ENCODE measurements at places on chromosomes 6 and 20.

- no peak for DNase-seq
Observed at GRCh38 chr6:148999501-148999900, 252.7 kb downstream of the UST start.

GRCh38 chr6:163730246-163731210, 316.0 kb downstream of the QKI start:
- DNase-seq = no peak

DNA sequence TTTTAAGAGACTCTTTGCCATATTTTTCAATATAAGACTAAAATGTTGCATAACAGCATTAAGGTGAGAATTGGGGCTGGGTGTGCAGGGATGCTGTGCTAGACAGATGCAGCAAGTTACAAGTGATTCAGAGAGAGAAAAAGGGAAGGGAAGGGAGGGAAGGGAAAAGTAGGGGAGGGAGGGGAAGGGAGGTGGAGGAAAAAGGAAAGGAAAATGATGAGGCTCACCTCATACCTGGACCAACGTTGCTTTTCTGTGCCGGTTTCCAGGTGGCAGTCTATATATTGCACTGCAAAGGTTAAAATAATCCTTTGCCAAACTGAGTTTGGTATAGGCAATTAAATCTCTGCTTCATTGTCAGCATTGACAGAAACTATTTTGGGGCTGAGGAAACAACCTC, 155.4 kb upstream of the LAMA2 start:
- no peak for DNase-seq

DNA sequence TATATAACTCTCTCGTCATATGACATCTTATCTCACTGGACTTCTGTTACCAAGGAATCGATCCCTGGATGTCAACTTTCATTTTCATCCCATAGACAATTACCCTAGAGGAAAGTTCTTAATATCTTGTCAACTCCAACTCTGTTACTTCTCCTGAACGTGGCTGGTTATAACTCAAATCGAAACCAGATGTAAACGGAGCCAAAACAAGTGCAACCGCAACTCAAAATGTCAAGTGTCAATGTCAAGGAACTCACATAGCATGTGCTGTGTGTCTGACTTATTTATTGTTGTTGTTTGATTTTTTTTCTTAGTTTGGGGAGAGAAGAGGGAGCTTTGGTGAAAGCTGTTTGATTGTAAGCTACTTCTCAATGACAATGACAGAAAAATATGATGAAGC, 108.6 kb downstream of the VIP start:
- no peak for DNase-seq

- no peak for DNase-seq
Observed at GRCh38 chr6:16081326-16081725, 47.6 kb upstream of the MYLIP start.

- DNase-seq = no peak
Observed at GRCh38 chr6:136252441-136252840, 2.3 kb upstream of the MTFR2 start.

GRCh38 chr6:166664135-166664534, 37.1 kb upstream of the RPS6KA2 start:
- DNase-seq = no peak

DNA sequence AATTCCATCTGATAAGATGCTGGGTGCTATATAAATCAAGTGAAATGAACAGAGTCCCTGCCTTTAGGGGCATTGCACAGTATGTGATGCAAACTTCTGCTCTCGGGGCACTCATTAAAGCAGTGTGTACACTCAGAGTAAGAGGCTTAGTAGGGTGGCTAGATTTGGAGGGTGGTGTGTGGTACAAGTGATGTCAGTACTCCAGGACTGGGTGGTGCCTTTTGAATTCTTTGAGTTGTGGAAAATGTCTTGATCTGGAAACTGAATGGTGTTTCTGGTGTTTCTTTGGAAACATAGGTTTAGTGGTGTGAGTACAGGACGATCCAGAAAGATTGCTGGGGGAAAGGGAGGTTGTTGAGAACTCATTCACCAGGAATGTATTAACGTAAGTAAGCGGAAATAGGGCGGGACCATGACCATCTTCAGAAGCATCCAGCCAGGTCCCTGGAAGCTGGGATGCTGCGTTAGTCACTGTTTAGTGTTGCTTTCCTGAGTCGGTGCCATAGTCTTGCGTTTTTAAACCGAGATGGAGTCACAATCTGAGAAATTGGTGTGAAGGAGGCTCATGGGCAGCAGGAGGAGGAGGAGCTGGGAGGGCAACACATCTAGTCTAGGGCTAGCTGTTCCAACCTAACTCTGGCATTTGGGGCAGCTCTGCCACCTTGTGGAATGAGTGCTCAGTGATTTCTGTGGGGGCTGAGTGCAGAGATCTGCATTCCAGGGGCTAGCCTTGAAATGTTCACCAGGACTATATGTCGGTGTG, 70.3 kb downstream of the SCAND1 start:
- peak; percentile 47 for DNase-seq

DNA sequence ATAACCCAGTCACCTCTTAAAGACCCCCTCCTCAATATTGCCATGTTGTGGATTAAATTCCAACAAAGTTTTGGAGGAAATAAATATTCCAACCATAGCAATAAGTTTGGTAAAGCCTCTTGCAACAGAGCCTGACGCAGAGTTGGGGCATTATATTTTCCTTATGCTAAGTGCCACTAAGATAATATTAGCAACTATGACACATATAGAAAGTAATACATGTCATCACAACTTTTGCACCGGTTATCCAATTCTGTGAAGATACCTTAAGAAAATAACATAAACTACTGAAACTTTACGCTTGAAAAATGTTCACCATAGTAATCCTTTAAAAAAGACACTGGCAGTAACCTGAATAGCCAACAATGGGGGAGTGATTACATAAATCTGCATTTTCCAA, 52.2 kb upstream of the TRERF1 start:
- DNase-seq = no peak

DNA sequence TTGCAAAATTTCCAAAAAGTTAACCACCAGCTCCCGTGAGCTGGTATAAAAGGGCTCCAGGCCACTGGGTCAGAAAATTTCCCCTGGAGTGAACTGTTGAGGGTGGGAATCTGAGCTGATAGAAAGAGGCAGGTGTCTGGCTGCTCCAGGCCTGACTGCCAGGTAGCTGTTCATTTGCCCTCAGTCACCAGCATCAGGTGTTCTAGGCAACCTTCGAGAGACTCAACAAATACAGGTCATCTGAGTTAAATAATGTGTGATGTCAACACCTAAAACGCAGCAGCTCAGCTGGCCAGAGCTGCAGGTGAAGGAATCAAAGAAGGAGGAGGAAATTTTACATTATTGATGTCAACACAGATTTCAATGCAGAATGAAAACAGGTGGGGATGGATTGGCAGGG, 46.7 kb downstream of the KCNK5 start:
- no peak for DNase-seq

- DNase-seq = no peak
Observed at GRCh38 chr6:44696099-44696498, 308.6 kb downstream of the CDC5L start.

- no peak for DNase-seq
Observed at GRCh38 chr6:47111685-47112084, 69.6 kb upstream of the ADGRF1 start.

DNA sequence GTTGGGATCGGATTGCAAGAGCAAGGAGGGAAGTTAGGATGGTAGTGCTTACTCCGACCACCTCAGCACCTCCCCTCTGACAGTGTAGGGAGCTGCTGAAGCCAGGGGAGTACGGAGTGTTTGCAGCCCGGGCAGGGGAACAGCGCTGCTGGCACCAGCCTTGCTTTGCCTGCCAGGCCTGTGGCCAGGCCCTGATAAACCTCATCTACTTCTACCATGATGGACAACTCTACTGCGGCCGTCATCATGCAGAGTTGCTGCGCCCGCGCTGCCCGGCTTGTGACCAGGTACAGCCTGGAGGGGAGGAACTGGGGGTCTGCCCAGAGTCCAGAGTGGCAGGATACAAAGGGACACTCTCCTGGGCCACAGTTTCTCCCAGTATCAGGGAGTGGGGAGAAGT, 2.2 kb upstream of the TOMM6 start:
- no peak for DNase-seq

- DNase-seq = no peak
Observed at GRCh38 chr20:20225325-20226043, 142.4 kb upstream of the INSM1 start.

- no peak for DNase-seq
Observed at GRCh38 chr20:62365814-62366369, 1.2 kb downstream of the LAMA5 start.

- no peak for DNase-seq
Observed at GRCh38 chr6:52352239-52353018, 9.5 kb upstream of the PAQR8 start.

- no peak for DNase-seq
Observed at GRCh38 chr6:154606457-154606856, 96.0 kb upstream of the CNKSR3 start.

DNA sequence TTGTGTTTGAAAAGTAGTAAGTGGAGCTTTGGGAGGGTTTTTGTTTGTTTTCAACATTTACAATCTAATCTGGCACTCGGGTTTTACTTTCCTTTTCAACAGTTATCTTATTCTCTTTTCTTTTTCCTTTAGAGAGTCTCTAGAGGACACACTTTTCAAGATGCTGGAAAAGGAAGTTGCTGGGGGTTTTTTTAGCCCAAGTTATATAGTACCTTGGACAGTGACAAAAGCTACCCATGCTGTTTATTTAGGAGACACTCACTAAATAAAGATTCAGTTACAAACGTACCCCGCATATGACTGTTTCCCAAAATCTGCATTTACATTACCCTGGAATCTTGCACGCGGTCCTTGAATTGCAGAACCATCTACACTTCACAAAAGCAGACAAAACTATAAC, 78.8 kb downstream of the MAP7 start:
- no peak for DNase-seq

DNA sequence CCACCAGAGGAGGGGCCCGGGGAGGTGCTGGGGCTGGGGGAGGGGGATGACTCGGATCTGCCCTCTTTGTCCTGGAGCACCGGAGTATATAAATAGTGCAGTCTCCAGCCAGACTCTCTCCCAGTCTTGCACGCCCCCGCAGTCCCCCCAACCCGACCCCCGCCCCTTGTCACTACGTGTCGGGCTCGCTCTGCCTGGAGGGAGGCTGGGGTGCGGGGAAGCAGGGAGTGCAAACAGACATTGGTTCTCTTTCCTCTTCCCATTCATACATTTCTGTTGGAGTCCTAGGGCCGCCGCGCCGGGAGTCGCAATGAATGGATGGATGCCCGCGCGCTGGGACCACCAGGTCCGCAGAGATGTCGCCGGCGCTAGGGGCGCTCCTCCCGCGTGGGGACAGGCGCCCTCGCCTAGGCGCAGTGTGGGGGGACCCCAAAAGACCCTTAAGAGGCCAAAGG, 179.3 kb downstream of the TBXT start:
- DNase-seq = no peak

DNA sequence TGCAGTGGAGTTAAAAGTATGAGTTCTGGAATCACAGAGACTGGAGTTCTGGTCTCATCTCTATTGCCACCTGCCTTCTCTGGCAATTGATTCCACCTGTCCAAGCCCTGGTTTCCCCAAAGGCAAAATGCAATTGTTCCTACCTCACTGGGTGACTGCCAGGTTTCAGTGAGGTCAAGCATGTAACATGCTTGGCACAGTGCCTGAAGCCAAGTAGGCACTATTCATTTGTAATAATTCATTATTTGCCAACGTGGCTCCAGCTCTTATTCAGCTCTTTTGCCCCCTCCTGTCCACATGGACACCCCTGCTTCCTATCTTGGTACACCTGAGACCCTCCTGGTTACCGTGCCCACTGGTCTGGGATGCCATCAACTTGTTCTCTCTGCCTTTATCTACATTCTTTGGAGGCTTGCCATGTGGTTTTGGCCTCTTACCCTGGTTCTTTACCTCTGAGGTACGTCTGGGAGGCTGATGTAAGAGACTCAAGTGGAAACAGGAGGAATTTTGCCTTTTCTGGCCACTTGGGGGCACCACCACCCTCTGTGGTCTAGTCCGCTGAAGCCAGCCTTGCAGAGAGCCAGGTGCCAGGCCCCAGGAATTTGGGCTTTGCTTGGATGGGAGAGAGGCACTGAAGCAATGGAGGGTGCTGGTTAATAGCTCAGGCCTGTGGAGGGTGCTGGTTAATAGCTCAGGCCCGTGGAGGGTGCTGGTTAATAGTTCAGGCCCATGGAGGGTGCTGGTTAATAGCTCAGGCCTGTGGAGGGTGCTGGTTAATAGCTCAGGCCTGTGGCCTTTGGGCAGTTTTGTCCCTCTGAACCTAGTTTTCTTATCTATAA, 1.7 kb downstream of the KCNK15 start:
- no peak for DNase-seq

GRCh38 chr6:26142026-26142425, 54.8 kb downstream of the HFE start:
- DNase-seq = no peak

DNA sequence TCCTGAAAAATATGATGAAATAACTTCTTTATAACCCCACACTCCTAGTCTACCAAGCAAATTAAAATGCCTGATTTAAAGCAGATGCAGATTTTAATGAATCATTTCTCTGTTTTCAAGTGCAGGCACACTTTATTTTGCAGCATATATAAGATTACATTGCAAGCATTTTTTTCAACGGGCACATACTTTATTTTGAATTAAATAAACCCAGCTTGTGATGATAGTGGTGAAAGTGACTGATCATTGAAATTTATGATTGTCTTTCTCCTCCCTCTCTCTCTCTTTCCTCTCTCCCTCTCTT, 12.2 kb upstream of the MOXD1 start:
- no peak for DNase-seq

- no peak for DNase-seq
Observed at GRCh38 chr20:39623584-39624234, 661.6 kb downstream of the DHX35 start.

DNA sequence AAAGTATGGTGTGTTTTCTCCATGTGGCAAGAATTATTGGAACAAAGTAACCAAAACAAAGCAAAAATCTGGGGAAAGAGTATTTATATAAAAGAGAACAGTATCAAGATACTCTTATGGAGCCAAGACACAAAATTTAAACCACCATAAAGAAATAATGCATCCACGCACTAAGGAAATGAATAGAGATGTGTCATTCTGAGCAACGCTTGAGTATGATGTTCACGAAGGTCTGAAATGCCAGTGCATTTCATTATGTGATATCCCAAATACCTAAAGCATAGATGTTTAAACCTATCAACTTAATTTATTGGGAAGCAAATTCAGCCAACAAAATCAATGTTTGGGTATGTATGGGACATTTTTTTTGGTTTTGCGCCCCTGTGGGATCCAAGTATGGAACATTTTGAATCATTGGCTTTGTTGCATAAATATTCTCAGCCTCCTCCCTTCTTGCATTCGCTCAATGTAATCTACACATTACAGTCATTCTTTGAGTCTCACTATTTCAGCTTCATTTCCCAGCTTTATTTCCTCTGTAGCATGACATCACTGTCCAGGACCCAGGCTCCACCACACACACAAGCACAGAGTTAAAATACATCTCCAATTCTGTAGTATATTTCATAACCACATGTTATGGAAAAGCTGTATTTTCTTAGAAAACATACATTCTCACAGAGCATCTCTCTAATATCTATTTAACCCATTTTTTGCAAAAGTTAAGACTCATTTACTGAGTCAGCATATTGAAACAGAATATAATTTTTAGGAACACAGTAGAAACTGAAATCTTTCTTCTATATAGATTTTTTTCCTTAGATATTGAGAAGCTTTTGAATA, 11.6 kb upstream of the MOXD1 start:
- DNase-seq = no peak

- DNase-seq = no peak
Observed at GRCh38 chr20:54535033-54535432, 59.6 kb downstream of the DOK5 start.

GRCh38 chr6:44868335-44868668, 459.8 kb upstream of the RUNX2 start:
- no peak for DNase-seq

All from skin of body (tissue), 3 donors.